NCI-H1417 (cell line): ENCODE measurements at places on chromosomes 5 and 9.

- no peak for DNase-seq
These were observed 8.9 kb downstream of the MRPL22 start for GRCh38 chr5:154949781-154950180.

- DNase-seq = no peak
These were observed 98.4 kb downstream of the PHF2 start for GRCh38 chr9:93674580-93675335.

- peak; percentile 71 for DNase-seq
These were observed 51.3 kb downstream of the LMX1B start for GRCh38 chr9:126664900-126665643.

DNA sequence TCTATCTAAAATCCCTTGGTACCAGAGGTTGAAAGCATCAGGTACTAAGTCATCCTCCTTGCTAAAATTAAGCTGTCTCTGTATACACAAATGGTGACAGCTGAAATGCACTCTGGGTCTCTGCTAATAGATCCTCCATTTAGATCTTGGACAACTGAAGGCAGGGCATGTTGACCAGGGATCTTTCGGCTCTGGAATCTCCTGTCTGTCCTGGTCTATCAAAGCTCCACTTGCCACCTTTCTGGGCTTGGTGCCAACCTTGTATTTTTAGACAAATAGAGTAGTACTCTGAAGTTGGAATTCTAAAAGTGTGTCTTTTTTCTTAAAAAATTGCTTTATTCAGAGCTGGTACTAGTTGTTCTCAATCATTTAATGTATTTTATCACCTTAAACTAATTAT, 135.2 kb upstream of the HMHB1 start:
- no peak for DNase-seq

DNA sequence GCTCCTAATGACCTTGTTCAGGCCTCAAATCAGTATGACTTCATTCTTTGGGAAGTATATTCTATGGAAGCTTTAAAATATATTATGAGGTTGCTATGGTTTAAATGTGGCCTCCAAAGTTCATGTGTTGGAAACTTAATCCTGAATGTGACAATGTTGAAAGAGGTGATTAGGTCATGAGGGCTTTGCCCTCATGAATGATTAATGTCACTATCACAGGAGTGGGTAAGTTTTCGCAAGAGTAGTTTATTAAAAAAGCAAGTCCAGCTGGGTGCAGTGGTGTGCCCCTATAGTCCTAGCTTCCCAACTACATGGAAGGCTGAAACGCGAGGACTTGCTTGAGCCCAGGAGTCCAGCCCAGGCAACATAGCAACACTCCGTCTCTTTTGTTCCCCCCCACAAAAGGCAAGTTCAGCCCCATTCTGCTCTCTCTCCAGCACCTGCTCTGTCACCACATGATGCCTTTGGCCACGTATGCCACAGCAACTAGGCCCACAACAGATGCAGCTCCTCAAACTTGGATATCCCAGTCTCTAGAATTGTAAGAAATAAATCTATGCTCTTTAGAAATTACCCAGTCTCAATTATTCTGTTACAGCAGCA, 105.3 kb downstream of the SIL1 start:
- DNase-seq = peak; percentile 20

DNA sequence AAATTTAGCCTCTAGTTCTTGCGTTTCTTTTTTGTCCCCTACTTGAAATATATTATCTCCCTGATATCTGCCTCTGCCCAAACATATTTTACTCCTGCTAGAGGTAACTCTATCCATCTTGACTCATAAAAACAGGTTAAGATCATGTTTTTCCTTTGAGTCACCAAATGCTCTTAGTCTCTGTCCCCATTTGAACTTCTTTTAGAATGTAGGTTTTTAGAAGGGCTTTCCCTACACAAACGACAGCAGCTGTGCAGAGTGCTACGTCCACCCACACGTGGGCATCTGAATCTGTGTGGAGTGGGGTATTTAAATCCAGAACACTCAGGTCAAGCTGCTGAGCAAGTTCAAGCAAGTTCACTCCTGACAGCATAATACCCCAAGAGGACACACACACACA, 2.2 kb downstream of the HSD17B3 start:
- DNase-seq = no peak

GRCh38 chr5:55623789-55624188, 88.3 kb downstream of the SLC38A9 start:
- DNase-seq = no peak

DNA sequence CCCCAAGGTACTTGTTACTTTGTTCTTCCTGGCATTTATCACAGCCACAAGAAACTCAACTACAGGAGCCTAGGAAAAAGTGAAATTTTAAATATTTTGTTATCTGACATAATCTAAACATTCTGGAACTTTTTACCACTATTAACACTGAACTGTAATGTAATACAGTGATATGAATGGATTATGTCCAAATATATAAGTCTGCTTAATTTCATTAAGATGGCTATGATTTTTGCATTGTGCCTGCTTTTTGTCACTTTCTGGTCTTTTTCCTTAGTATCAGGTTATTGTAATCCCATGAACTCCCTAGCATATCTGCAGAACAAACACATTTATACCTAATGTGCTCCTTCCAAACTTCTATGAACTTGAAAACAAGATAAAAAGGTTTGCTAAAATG, 35.8 kb downstream of the PJA2 start:
- DNase-seq = no peak

- DNase-seq = no peak
These were observed 266.6 kb downstream of the PRELID2 start for GRCh38 chr5:145568581-145568980.

GRCh38 chr5:106963630-106964029, 707.1 kb downstream of the EFNA5 start:
- no peak for DNase-seq

GRCh38 chr9:132878695-132879456, at the start of gene SPACA9:
TSS of gene SPACA9 (plus strand) at chr9:132878898. CDS start at chr9:132883948, 5,050 bp downstream.
- peak; percentile 68 for DNase-seq

GRCh38 chr5:111726986-111727385, 30.0 kb downstream of the NREP start:
- DNase-seq = no peak

DNA sequence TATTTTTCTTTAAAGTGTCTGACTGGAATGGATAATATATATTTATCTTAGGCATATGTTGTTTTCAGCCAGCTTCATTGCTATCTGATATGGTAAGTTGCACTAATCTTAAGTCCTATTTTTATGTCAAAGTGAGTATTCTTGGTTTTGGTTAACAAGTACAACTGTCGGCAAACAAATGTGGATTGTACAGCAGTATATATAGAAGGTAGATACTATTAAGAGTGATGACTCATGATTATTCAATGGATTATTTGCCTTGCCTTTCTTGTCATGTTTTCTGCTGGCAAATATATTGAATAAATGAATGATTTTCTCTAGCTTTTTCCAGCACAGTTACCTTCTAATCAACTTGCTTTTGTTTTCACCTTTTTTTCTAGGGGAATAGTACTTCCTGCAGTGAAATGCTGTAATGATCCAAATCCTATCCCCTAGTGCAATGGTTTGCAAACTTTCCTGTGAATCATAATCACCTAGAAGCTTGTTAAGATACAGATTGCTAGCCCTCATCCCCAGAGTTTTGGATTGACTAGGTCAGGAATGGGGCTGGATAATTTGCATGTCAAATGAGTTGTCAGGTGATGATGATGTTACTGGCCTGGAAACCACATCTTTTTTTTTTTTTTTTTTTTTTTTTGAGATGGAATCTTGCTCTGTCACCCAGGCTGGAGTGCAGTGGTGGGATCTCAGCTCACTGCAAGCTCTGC, 60.8 kb upstream of the ARRDC3 start:
- DNase-seq = no peak

DNA sequence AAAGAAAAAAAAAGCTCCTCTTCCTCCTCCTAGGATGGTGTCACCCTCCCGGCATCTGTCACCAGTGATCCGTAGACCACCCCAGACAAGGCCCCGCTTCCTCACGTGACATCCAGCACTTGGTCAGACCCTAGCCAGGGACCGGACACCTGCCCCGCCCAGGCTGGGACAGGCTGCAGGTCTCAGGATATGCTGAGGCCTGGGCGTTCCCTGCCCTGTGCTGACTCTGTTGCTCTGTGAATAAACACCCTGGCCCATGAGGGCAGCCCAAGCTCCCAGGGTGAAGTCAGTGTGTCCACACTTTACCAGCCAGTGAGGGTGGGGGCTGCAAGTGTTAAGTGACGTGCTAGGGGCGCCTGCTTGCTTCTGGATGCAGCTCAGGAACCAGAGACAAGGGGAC, 5.6 kb downstream of the EDF1 start:
- no peak for DNase-seq

DNA sequence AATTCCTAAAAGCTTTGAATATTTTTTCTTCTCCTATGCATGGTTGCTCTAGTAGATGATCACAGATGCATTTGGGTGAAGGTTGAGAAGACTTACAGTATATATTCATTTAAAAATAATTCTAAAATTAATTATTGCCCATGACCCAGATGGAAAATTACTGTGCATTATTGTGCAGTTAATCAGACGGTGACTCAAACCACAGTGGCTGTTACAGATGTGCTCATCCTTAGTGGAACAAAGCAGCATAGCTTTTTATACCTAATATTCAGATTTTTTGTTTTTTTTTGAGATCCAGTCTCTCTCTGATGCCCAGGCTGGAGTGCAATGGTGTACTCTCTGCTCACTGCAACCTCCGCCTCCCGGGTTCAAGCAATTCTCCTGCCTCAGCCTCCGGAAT, 10.7 kb downstream of the OR2V1 start:
- no peak for DNase-seq

GRCh38 chr9:16143947-16144890, 591.4 kb downstream of the CCDC171 start:
- no peak for DNase-seq

- DNase-seq = no peak
These were observed 69.0 kb downstream of the MFAP3 start for GRCh38 chr5:154107756-154108155.

DNA sequence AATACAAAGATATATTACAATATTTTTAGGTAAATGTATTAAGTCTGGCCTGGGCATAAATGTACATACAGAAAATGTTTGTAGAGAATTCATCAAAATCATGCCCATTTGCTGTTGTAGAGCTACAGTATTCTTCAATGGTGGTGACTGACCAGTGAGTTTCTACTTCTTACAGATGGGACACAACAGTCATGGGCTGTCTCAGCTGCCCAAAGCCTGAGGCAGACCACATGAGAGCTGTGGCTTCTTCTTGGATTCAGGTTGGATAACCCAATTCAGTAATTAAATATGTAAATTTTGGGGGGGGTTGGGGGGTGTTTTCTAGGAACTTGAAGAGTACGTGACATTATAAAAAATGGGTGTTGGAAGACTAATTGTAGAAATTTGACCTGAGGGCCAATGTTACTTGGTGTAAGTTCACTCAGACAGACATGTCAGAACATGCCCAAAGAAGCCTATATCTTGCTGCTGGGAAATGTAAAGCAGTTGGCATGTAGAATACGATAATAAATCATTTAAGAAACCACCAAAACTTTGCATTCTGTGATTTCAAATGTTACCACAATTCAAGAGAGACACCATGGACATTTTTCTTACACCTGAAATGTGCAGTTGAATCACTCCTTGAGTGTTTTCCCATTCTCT, 17.9 kb downstream of the STARD4 start:
- DNase-seq = peak; percentile 13

DNA sequence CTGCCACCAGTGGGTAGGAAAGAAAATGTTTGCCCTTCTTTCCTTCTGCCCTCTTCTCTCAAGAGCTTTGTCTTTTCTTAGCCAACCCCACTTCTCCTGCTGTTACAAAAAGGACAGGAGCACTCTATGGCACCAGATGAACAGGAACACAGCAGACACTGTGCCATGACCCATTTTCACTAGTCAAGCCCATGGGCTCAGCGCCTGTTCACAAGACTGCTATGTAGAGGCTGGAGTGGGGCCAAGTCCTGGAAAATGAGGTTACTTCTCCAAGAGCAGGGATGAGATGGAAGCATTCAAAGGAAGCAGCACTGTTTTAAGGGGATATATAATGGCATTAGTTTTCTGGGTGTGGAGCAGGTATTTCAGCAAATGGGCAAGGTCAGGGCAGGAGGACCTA, 46.8 kb upstream of the GRAMD2B start:
- DNase-seq = no peak

DNA sequence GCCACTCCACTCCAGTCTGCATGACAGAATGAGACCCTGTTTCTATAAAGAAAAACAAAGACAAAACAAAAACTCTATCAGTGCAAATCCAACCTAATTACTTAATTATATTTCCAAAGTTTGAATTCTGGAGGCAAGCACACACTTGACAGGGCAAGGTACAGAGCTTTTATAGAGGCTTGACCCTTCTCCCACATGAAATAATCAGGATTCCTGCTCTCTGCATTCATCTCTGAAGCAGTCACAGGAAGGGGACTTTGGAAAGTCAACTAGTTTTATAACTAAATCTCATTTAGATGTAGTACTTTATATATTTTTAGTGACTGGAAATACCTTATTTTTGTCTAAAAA, 91.9 kb upstream of the CHD1 start:
- DNase-seq = no peak

DNA sequence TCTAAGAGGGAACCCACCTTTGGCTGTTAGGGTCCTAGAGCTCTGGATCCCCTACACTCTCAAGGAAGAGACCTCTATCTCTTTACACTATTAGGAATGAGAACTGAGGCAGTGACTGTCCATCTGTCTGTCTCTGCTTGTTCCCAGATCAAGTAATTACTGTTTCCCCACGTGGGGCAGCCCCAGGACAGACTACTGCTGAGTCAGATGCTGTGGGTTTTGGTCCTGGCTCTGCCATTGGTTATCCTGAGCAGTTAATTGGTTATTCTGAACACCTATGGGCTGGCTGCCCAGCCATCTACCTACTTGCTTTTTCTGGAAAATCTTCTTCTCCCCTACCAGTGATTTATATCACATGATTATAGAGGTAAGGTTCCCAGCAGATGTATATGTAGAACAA, 33.3 kb downstream of the FBXO10 start:
- no peak for DNase-seq

GRCh38 chr5:174410716-174411478, 313.5 kb upstream of the MSX2 start:
- no peak for DNase-seq

GRCh38 chr5:1299961-1300360, 5.1 kb upstream of the TERT start:
- no peak for DNase-seq

DNA sequence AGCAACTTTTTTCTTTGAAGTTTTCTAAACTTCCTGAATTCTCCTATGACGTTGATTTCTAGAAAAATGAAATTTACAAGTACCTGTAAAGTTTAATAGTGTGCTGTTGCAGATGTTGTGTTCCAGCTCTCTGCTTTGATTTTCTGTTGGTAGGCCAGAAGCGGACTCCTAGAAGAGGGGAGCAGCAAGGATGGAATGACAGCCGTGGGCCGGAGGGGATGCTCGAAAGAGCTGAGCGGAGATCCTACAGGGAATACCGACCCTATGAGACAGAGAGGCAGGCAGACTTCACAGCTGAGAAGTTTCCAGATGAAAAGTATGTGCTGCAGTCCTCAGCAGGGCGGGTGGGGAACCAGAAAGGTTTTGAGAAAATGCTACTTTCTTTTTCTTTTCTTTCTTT, 8.3 kb downstream of the HABP4 start:
- DNase-seq = no peak

DNA sequence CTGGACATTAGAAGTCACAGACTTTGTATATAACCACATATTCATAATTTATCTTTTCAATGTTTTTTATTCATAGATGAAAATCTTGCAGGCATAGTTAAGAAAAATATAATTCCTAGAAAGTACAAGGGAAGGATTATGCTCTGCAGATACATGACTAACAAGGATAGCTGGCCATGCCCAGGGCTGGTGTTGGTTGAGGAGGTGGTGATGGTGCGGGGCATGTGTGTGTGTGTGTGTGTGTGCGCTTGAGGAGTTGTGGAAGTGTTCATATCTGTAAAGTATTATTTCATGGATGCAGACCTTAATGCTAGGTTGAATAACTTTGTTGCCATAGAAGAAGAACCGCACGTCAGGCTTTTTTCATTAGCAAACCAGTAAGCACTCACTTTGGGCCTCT, 1.3 kb downstream of the S1PR3 start:
- no peak for DNase-seq
